ENCODE measurements at places on chromosomes 5 and 9.

- no peak for DNase-seq
Measured at GRCh38 chr5:95380103-95380628, 11.0 kb upstream of the FAM81B start.

- DNase-seq = no peak
Measured at GRCh38 chr9:34510497-34511468, 12.0 kb downstream of the ENHO start.

DNA sequence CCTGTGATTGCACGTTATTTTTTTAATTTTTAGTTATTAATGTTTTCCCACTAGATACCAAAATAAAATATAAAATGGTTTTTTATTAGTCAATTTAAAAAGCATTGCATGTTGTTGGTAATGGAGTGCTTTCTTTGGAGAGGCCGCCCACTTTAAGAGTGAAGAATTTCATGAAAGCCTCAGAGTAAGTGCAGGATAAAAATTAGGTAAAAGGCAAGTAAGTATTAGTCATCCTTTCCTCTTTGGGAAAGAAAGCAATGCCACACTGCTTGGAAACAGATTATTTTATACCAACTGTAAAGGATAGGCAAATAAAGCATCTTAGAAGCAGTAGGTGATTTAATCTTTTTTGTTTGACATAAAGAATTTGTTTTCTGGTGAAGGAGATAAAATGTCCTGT lies 62.9 kb downstream of the HSD17B4 start:
- DNase-seq = no peak

GRCh38 chr5:129101794-129102193 lies 7.2 kb downstream of the ISOC1 start:
- no peak for DNase-seq

GRCh38 chr5:139246394-139246793 lies 47.1 kb upstream of the MATR3 start:
- no peak for DNase-seq

DNA sequence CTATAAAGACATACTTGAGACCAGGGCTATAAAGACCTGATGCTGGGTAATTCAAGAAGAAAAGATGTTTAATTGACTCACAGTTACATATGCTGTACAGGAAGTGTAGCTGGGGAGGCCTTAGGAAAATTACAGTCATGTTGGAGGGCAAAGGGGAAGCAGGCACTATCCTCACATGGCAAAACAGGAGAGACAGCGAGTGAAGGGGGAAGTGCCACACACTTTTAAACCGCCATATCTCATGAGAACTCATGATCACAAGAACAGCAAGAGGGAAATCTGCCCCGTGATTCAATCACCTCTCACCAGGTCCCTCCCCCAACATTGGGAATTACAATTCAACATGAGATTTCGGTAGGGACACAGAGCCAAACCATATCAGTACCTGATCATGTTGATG lies 89.9 kb upstream of the ADAMTSL1 start:
- DNase-seq = no peak

DNA sequence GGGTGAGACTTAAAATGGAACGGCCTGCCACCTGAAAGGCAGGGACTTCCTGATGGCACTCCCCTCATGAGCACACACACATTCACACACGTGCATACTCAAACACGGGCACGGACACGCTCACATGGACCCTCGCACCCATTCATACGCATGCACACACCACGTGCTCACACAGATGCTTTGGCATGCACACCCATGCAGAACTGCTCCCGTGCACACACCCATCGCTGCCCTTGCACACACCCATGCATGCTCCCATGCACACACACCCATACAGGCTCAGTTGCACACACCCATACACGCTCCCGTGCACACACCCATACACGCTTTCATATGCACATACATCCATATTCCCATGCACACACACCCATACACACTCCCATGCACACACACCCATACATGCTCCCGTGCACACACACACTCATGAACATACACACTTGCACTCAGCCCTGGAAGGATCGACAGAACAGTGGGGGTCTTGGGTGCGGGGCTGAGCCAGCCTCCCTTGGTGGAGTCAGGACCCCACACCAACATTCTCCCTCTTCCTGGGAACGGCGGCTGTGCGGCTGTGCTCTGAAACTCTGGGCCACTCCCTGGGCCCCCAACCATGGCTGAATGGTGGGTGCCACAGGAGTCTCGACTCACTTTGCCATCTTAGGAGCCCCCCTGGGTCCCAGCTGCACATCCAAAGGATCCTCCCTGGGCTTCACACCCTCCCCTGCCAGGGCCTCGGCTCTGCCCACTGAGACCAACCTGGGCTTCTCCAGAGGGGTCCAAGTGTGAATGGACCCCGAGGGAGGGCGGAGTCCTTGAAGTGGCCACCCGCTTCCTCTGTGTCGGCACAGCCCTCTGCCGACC lies 115.2 kb downstream of the RXRA start:
- no peak for DNase-seq

GRCh38 chr5:74903165-74903787 lies 37.1 kb upstream of the FAM169A start:
- DNase-seq = no peak

GRCh38 chr9:113963017-113963620 lies 87.0 kb downstream of the ZNF618 start:
- peak; percentile 73 for DNase-seq

DNA sequence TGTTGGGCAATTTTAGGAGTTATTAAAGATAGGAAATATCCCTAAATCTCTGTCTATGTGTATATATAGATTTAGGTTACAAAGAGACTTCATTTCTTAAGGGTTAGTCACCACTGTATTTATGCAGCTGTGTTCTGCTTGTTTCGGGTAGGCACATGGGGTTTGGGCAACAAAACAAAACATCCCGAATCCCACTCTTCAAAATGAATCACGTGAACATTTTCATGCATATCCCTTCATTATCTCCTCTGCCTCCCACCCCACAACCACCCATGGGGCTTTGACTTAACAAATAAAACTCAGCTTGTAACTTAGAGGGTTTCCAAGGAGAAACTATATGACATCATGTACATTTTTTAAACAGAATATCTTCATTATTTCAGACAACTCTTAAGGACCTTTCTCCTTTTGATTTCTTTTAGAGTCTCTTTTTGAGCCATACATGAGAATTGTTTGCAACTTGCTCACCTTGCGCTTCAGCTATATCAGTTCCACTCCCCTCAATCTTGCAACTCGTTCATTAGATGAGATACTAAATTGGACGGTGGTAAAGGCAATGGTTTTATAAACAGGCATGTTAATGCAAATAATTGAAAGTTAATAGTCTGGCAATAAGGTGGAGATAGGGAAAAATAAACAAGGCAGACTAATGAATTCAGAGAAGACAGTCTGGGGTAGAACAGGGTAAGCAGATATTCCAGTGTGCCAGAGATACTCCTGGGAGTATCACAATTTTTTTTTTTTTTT lies 136.7 kb downstream of the CD180 start:
- no peak for DNase-seq

- DNase-seq = no peak
Measured at GRCh38 chr5:94857111-94857510, 238.6 kb downstream of the SLF1 start.

- no peak for DNase-seq
Measured at GRCh38 chr5:24065779-24066178, 558.4 kb downstream of the PRDM9 start.

DNA sequence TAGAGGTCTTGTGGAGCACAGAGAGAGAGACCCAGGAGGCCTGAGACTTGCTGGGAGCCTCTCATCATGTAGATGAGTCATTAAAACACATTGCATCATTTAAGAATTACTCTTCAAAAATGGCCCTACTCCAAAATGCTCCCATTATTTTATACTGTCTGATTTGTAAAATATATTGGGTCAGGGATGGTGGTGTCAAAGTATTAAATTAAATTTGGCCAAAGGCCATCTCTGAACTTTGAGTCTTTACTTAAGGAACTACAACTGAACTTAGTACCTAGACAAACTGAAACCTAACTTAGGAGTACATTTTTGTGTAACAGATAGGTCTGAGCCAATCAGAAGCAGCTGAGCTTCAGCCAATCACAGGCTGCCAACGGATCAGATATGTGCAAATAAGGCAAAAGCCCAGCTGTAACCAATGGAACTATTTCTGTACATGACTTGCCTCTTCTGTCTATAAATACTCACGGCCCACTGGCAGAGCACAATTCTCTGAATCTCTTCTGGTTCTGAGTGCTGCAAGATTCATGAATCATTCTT lies 657.2 kb downstream of the TLE1 start:
- DNase-seq = no peak

DNA sequence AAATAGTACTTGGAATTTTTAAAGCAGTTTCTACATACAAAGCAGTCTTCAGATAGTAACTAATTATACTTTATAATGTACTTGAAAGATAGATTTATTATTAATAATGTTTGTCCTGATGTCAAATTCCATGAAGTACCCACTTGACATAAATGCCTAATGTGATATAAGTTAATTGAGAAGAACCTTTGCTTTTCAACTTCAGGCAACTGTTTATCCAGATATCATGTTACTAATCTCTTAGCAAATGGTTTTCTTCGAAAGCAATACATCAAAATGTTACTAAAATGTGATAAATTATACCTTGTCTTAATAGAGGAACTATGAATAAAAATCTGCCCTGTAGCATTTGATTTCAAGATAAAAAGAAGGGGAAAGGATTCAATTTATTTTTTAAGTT lies 146.8 kb upstream of the FBXL17 start:
- DNase-seq = no peak

DNA sequence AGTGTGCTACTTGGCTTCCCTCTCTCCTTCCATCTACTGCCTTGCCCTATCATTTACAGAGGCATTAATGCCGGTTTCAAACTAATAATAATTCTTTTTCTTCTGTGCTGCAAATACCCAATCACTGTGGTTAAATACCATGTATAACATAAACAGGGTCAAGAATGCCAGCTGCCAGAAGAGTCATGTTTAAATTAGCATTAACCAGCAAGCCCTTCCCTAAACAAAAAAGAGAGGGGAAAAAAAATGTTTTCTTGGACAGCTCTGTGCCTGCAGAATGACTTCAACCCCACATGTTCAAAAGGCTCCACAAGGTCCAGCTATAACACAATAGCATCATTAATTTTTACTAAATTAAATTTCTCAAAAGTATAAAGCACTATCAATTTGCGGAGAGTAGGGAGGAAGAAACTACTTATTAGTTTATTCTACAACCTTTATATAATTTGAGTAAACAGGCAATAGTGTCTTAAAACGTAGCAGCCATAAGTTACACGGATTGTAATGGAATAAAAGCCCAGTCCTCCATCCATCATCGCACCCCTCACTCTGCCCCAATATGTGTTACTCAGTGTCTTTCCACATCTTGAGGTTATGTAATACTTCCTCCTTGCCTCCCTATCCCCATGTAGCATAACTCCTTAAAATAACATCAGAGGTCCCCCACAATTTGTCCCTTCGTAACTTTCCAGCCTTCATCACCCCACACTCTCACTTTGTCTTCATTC lies 3.9 kb downstream of the LPAR1 start:
- DNase-seq = no peak

- no peak for DNase-seq
Measured at GRCh38 chr5:57685516-57686255, 203.1 kb upstream of the ACTBL2 start.

- DNase-seq = no peak
Measured at GRCh38 chr5:160621526-160621925, 199.9 kb downstream of the PTTG1 start.

DNA sequence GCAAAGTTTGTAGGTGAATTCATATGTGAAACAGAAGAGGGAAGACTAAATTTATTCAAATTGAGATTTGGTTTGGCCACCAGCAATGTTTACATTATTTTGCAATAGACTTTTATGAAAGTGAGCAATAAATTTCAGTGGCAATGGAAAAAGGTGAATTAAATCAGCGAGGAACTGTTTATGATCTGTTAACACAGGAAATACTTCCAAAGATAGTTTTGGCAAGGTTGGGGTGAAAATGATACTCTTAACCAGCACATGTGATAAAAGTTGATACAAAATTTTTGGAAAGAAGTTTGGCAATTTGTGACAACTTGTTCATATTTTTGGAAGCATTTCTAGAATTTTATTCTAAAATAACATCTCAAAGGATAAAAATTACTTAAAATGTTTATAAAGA lies 119.8 kb downstream of the ARHGEF28 start:
- DNase-seq = no peak

- no peak for DNase-seq
Measured at GRCh38 chr5:24823625-24824024, 178.8 kb upstream of the CDH10 start.

DNA sequence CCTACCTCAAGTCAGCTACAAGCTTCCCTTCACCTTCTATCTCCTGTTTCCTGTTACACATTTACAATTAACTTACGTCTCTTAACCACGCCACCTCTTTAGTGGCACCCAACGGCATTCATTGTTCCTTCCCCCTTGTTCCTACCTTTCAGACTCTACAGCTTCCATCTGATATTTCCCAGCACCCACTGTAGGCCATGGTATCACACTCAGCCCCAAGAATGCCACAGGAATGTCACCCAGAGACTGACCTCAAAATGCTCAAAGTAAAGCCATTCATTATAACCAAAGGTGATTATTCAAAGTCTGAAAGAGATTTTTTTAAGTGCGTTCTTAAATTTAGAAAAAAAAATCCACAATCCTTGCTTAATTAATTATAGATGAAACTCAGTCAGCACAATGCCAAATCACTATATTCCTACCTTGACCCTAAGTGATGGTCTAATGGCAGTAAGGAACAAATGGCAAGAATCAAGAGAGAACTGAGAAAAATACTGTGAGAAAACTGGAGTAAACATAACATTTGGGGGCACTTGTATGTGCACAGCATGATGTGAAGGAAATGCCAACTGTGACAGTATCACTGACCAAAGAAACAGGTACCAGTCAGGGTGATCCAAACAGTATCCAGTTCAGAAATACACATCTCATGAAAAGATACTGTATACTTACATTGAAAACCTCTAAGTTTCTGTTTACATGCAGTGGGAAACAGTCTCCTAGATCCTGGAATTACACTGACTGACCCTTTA lies 52.1 kb downstream of the CTNND2 start:
- DNase-seq = no peak

DNA sequence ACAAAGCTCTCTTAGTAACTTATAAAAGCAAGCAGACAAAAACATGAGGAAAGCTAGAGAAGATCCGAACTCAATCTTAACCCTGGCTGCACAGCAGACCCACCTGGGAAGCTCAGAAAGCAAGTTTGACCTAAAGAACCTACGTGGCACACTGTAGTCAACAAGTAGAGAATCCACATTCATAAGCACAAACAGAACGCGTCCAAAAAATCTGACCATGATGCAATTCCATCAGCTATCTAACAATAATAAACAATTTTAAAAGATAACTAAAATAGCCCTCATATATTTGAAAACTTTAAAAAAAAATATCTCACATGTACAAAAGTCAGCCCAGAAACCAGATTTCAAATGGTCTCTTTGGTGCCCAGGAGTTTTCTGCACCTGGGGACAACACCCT lies 4.6 kb downstream of the LMAN2 start:
- no peak for DNase-seq

GRCh38 chr5:55308254-55308836 lies 556 bp downstream of the MTREX start:
- DNase-seq = no peak

DNA sequence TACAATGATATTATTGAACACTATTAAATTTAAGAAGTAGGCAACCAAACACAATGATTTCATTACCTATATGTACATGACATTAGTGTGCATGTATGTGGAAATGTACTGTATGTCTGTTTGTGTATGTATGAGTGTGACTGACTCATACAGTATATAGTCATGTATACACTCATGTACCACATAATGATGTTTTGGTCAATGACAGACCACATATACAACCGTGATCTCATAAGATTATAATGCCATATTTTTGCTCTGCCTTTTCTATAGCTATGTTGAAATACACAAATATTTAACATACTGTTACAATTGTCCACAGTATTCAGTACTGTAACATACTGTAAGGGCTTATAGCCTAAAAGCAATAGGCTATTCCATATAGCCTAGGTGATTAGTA lies 19.7 kb downstream of the SVEP1 start:
- DNase-seq = no peak
